Activated CD4-positive, CD25-positive, alpha-beta regulatory T cell treated with anti-CD3 and anti-CD28 coated beads, Interleukin-2, amount 50 U/mL, for 24 hours (primary cell): ENCODE measurements at places on chromosomes 7 and 10.

GRCh38 chr10:117457071-117457810, 82.0 kb upstream of the PDZD8 start:
- no peak for ATAC-seq

- no peak for ATAC-seq
Observed at GRCh38 chr7:74483402-74484336, 30.0 kb downstream of the GTF2IRD1 start.

GRCh38 chr10:4843525-4844180, 17.6 kb downstream of the AKR1E2 start:
- ATAC-seq, result no peak

- no peak for ATAC-seq
Observed at GRCh38 chr10:12349629-12350166, 351 bp downstream of the CAMK1D start.

GRCh38 chr10:124640056-124640455, 104.1 kb downstream of the FAM53B start:
- ATAC-seq, result no peak

GRCh38 chr7:55309040-55309991, 55.8 kb upstream of the LANCL2 start:
- peak; percentile 90 for ATAC-seq

DNA sequence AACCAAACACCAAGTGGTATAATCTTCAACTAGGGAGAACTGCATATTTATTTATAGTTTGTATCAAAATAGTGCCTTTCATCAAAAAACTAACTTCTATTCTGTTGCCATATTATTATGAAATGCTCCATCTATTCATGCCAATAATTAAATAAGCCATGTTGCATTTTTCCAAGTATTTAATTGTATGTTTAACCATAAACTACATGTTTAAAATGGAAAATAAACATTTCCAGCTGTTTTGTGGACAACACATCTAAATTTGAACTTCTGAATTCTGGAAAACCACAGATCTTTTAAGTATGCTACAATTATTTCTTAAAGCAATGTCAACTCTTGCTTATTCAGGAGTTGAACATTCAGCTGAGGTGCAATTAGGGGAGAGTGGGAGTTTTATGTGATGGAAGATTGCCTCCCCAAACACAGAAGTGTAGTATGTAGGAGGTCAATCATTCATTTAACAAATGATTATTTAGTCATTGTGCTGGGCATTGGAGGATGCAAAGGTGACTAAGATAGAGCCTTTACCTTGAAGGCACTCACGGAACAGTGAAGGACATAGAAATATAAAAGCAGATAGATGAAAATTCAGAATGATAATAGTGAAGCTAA, 80.7 kb upstream of the PPP1R3C start:
- no peak for ATAC-seq

DNA sequence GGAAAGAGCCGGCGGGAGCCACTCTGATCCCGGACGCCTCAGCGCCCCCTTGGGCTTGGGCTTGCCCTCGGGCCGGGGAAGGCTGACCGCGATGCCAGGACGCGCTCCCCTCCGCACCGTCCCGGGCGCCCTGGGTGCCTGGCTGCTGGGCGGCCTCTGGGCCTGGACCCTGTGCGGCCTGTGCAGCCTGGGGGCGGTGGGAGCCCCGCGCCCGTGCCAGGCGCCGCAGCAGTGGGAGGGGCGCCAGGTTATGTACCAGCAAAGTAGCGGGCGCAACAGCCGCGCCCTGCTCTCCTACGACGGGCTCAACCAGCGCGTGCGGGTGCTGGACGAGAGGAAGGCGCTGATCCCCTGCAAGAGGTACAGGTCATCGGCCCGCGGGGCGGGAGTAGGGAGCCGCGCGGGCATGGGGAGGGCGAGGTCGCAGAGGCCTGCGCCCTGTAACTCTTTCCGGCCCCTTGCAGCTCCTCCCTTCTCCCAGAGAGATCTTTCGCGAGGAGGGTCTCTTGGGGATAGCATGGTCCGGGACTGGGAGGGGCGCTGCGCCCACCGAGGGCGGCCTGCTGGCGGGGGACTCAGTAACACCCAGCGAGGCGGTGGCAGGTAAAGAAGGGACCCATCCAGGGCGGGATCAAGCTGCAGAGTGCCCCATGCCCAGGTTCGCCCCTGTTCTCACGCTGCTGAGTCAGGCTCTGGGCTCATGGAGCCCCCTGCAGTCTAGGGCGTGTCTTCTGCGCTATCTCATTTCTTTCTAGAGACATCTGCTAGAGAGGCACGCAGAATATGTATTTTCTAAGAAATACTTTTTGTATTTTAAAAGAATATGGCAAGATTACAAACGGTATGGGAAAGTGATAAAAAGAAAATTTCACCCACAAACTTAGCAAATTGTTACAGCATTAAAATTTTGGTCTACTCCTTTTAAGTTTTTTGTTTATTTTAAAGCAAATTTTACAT, 687 bp downstream of the EPDR1 start:
- peak; percentile 32 for ATAC-seq

GRCh38 chr10:89393898-89394297, 1.5 kb downstream of the IFIT1 start:
- no peak for ATAC-seq

DNA sequence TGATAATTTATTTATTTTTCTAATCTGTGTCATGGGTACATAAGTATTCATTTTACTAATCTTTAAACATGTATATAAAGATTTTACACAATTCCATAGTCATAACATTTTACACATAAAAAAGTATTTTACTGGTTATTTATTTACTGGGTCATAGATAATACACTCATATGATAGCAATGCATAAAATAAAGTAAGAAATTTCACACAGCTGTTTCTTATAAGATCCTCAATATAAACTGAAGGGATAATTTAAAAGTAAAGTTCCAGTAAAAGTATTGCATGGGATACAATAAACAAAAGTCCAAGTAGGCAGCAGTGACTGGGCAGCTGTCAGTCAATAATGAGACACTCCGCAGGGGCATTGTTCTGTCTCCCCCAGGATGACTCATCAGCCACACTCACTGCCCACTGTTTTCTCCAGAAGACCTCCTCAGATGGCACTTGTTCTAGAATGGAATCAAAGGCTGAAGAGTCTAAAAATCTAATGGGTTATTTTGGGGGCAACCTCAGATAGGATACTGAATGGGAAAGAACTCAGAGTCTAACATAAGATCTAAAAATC, 32.7 kb downstream of the DPY19L1 start:
- no peak for ATAC-seq

DNA sequence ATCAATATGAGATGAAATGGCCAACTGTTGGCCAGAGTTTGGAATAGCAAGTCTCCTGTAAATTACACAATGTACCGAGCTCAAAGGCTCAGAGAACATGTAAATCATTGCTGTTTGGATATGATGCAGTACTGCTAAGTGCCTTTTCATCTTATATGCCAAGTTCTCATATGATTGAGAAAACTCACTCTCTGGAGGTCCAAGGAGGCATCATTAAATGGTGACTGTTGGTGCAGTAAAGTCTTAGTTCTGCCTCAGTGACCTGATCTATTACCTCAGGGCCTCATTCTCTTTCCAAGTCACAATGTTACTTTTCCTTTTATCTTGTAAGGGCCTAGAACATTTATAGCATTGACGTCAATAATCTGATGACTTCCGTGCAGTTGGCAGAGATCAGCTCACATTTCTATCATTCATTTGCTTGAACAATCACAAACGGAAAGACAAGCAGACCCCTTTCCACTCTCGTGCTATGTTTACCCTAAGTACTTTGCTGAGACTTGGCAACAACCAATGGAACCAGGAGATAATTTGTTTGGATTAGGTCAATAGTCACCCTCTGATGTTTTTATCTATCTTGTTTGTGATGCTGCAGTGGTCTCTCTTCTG, 32.6 kb upstream of the PDK4 start:
- no peak for ATAC-seq

GRCh38 chr7:284762-285722, 4.9 kb upstream of the FOXL3 start:
- ATAC-seq, result no peak

GRCh38 chr10:13001041-13001886, at the start of gene CCDC3:
Gene CCDC3, minus strand, starts transcription at chr10:13001713. Its CDS starts 143 bp downstream, at chr10:13001570.
- ATAC-seq, result no peak

DNA sequence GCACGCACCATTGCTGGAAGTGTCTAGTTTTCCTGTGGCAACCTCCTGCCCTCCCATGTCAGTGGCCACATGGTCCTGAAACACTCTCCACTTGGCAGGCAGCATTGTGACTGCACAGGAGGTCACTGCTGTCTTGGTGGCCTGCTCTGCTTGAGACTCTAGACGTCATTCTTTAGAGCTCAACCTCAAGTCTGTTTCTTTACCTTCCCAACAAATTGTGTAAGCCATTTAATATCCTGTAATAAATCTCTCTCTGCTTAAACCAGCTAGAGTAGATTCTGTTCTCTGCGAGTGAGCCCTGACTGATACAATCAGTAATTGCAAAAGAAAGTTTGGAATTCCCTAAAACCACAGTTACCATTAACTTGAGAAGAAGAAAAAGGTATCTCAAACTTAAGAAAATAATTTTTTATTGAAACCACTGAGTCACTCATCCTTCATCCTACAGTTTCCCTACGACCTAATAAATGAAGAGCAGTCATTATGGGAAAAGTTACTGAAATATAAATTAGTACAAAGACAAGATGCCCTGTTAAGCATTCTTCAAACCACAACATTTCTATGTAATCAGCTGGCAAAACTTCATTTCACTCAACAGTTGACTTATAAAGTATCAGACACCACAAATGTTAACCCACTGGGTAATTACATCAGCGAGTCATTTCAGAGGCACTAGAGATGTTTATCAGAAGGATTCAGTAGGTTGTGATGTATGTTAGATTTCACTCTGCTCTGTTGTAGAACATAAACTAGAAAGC, 18.0 kb downstream of the SLC25A13 start:
- ATAC-seq, result peak; percentile 90

DNA sequence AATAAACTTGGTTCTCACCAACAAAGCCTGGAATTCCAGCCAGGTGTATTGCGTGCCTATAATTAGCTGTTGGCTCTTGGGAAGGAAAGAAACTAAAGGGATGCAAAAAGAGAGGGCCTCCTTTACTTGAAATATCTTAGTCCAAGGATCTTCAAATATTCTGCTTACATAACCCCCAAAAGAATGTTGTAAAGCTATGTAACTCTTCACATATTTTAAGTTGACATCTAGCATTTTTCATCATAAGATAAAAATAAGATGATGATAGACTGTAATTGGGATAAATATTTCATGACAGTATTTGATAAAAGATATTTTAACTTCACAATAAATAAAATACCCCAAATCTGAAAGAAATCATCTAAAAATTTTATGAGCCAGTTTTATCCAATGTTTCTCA, 52.5 kb upstream of the SEPTIN7 start:
- ATAC-seq, result no peak

DNA sequence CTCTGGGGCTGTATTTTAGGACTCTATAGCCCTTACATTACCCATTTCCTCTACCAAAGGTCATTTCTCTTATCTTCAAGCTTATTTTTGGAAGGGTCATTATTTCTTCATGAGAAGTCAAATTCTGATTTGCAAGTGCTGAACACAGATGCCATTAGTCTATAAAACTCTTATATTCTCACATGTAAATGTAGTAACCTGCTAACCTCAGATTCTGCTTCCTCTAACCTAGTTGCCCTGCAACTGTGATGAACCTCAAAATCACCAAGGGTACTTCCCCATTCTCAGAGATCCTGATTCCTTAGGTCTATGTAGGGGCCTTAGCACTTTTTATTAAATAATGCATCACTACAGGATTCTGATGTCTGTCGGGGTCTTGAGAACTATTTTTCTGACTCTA, 6.3 kb downstream of the FAS start:
- ATAC-seq, result no peak

DNA sequence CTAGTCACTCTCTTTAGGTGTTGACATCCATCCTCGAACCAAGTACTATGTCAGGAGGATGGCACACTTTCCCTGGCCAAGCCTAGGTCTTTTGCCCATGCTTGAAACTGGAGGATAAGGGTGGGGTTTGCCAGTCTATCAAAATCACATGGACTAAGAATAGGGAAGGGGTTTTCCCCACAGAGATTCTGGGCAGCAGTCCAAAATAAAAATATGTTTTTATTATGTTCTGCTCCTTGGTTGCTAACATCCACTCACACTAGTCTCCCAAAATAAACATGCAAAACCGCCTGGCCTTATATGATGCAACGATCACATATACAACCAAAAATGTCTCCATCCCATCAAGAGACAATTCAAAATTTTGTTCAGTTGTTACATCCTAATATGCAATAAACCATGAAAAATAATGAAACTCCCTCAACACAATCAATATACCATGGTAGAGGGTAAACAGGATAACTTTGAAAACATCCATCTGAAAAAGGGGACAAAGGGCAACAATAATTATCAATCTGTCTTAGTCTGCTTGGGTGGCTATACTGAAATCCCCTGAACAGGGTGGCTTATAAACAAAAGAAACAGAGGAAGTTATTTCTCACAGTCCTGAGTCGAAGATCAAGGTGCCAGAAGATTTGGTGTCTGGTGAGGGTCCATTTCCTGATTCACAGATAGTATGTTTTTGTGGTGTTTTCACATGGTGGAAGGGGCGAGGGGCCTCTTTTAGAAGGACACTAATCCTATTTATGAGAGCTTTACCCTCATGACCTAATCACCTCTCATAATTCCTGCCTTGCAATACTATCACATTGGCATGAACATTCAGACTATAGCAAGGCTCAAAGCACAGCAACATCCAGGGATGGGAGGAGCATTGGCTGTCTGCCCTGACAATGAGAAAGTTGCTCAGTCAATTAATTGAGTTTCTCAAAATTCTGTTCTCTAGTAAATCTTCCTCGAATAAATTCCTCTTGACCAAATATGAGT, 159.3 kb downstream of the ETV1 start:
- ATAC-seq, result no peak

- no peak for ATAC-seq
Observed at GRCh38 chr10:350981-351501, 215.8 kb downstream of the ZMYND11 start.

DNA sequence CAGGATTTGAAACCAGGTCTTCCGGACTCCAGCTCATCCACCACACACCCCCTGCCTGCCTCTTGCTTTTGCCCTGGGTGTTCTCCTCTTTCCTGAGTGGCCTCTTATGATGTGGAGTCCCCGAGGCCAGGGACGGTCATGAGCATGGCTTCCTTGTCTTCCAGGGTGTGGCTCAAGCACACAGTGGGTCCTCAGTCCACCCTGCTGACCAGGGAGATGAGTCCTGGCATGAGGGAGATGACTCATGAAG, 32.8 kb downstream of the DNAJB12 start:
- ATAC-seq, result no peak

GRCh38 chr7:96224685-96225084, 97.2 kb downstream of the SLC25A13 start:
- no peak for ATAC-seq

GRCh38 chr10:29472301-29473086, 162.3 kb downstream of the SVIL start:
- ATAC-seq, result no peak

GRCh38 chr10:102758240-102758932, 14.6 kb downstream of the WBP1L start:
- ATAC-seq, result no peak
